ENCODE measurements at places on chromosomes 7 and 10.

GRCh38 chr7:123231021-123232000 is 31.5 kb upstream of the SLC13A1 start:
- DNase-seq = peak; percentile 5

DNA sequence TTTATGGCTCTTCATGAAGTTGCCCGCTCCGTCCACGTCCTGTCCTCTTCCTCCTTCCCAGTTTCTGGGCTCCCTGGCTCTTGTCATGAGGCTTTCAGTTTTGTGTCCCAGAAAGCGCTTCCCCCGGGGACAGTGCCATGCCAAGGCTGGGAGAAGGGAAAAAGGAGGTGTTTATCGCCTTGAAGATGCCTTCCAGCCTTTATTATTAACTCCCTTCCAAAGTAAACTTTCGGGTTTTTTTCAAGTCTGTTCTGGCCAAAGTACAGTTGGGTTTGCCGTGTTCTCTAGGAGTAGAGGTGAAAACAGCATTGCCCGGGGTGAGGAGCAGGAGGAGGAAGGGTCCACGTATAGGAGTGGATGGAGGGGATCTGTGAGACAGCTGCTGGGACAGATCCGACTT is 117.2 kb downstream of the CUX1 start:
- peak; percentile 37 for DNase-seq

GRCh38 chr10:73039635-73040034 is 57.0 kb downstream of the P4HA1 start:
- DNase-seq = peak; percentile 77

GRCh38 chr7:47302560-47302959 is 279.4 kb downstream of the TNS3 start:
- DNase-seq = no peak

- DNase-seq = no peak
Measured at GRCh38 chr7:10767771-10768170, 205.9 kb upstream of the PHF14 start.

- no peak for DNase-seq
Measured at GRCh38 chr7:87604264-87604663, 3.6 kb upstream of the ABCB1 start.

- peak; percentile 20 for DNase-seq
Measured at GRCh38 chr10:11828682-11829284, 5.6 kb downstream of the PROSER2 start.

DNA sequence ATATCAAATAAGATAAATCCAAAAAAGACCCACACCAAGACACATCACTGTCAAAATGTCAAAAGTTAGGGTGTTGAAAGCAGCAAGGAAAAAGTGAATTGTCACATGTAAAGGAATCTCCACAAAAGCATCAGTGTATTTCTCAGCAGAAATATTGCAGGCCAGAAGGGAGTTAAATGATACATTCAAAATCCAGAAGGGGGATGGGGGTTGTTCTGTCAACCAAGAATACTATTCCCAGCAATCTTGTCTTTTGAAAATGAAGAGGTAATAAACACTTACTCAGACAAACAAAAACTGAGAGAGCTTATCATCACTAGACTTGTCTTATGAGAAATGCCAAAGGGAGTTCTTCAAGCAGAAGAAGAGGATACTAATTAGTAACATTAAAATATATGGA is 191.1 kb upstream of the NOBOX start:
- no peak for DNase-seq

- no peak for DNase-seq
Measured at GRCh38 chr10:130189608-130190054, 53.4 kb downstream of the GLRX3 start.

- no peak for DNase-seq
Measured at GRCh38 chr7:41788556-41788955, 85.7 kb upstream of the INHBA start.

DNA sequence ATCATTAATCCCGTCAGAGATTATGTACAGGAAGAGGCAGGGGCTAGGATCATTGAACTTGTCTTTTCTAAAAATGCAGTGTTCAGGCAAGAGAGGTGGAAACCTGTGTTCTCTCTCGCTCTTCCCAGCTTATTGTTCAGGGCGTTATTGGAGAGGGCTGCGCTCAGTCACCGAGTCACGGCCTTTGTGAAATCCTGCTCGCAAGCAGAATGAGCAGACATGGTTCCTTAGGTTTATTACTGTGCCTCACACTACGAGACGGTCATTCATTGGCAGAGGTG is 631 bp upstream of the PRKRIP1 start:
- DNase-seq = no peak

GRCh38 chr10:72328829-72329204 is 25.9 kb downstream of the DNAJB12 start:
- DNase-seq = no peak

DNA sequence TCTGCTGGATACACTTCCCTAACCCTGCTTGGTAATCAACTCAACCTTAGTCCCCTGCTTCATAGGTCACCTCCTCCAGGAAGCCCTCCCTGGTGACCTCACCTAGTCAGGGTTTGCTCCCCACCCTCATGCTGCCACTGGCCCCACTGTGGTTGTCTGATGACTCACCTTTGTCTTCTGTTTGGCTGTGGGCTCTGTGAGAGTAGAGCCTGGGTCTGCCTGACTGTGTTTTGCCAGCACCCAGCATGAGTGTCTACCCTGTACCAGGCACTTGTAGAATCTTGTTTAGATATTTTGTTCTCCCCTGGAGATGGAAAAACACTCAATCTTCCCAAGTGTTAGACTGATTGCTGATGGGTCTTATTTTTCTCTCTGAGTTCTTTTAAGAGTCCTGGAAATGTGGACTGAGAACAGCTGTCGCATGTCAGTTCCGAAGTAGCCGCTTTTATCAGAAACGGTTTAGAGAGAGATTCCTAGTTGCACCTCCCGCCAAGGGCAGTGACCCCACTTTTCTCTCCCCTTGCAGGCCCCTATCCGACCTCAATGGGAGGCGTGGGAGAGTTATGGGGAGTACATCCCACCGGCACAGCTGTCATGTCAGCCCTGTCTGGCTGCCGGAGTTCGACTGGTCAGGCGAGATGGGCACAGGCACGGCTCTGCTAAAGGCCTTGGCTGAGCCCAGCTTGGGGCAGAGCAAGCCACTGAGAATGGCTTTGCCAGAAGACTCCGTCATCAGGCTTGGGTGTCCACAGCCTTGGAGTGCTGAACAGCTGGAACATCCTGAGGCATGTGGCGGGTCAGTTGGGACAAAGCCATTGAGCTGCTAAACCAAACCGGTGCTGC is 134.3 kb downstream of the GRK5 start:
- peak; percentile 86 for DNase-seq

DNA sequence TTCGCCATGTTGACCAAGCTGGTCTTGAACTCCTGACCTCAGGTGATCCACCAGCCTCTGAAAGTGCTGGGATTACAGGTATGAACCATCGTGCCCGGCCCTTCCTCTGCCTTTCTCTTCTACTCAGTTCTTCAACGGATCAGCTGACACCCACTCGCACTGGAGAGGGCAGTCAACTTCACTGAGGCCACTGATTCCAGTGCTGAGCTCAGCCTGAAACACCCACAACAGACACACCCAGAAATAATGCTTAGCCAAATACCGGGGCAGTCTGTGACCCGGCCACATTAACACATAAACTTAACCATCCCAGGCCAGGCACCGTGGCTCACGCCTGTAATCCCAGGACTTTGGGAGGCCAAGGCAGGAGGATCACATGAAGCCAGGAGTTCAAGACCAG is 119.3 kb upstream of the CHST15 start:
- DNase-seq = no peak

GRCh38 chr10:121583258-121583657 is 15.0 kb downstream of the FGFR2 start:
- DNase-seq = no peak

GRCh38 chr7:135801877-135802276 is 53.3 kb upstream of the FAM180A start:
- no peak for DNase-seq

DNA sequence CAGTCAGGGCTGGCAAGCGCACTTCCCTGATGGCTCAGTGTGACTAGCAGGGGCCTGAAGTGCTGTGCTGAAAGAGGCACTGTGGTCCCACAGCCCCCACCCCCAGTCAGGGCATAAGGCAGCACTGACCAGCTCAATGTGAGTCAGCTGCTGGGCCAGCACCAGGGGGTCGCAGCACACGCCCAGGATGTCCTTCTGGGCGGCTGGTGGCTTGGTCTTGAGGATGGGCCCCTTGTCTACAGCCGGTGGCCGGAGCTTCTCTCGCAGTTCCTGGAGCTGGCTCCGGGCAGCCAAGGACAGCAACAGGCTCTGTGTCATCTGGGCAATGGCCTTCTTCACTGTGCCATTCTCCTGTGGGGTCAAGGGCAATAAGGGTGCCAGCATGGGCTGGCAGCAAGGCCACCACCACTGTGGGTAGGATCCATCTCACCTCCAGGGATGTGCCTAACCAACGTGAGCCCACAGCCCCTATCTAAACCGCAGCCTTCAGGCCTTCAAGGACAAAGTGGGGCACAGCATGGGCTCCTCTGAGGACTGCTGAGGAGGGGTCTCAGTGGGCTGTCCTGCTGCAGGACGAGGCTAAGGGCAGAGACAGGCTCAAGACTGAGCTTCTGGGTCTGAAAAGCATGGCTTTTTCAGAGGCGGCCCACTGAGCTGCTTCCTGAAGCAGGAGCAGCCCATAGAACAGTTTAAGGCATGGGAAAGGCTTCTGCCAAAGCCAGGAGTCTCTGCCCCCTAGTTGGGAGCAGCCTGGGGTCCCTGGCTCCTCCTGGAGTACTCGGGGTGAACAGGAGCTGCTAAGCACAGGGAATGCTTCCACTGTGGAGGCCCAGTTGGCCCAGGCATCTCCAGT is 62.5 kb downstream of the CSGALNACT2 start:
- DNase-seq = no peak

GRCh38 chr10:113006656-113007342 is 56.8 kb downstream of the TCF7L2 start:
- DNase-seq = no peak

DNA sequence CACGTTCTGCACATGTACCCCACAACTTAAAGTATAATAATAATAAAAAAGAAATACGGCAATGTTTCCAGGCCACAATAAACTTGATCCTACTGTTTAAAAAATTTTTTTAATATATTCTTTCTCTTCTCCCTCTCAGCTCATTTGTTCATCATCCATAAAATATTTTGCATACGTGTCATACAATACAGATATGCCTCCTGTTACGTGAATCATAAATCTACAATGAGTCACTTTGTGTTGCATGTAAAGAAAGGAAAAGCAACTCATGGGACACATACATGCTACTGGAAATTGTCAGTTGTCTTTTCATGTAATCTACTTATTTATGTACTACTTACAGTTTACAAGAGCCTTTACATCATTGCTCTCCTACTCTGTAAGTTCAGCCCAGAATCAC is 1.1 kb upstream of the TECTB start:
- DNase-seq = no peak

DNA sequence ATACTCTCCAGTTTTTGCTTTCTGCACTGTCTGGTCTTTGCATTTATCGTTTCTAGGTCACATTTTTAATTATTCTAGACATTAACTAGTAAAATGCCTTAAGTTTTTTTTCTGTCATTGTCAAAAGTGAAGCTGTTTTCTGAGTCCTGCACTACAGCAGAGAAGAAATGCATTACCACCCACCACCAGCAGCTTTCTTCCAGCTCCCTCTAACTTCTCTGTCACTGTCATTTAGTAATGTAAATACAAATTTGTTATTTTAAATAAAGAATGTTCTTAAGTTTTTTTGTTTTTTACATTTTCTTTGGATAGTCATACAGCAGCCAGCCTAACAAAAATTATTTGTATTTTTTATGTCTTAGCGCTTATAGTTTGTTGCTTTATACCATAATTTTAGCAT is 18.8 kb downstream of the PTPRZ1 start:
- no peak for DNase-seq

- DNase-seq = no peak
Measured at GRCh38 chr10:120012131-120012400, 119.5 kb downstream of the SEC23IP start.

GRCh38 chr10:24821986-24822385 is 98.3 kb upstream of the ARHGAP21 start:
- peak; percentile 21 for DNase-seq

- no peak for DNase-seq
Measured at GRCh38 chr10:71252220-71252619, 39.9 kb downstream of the UNC5B start.

DNA sequence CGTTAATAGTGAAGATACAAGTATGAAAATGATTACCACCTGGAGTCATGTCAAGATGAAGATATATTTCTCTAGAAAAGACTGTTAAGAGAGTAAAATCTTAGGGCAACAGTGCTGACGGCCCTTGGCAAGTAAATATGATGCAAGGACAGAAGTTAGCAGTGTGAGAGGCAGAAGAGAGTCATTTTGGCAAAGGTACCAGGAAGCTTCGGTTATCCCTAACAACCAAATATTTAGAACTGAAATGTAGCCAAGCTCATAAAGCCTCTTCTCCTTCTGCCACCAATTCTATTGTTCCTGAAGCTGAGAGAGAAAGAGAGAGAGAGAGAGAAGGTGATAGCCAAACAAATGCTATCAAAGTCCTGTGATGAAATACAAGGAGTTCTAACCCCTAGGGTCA is 109.6 kb downstream of the MACC1 start:
- DNase-seq = no peak

DNA sequence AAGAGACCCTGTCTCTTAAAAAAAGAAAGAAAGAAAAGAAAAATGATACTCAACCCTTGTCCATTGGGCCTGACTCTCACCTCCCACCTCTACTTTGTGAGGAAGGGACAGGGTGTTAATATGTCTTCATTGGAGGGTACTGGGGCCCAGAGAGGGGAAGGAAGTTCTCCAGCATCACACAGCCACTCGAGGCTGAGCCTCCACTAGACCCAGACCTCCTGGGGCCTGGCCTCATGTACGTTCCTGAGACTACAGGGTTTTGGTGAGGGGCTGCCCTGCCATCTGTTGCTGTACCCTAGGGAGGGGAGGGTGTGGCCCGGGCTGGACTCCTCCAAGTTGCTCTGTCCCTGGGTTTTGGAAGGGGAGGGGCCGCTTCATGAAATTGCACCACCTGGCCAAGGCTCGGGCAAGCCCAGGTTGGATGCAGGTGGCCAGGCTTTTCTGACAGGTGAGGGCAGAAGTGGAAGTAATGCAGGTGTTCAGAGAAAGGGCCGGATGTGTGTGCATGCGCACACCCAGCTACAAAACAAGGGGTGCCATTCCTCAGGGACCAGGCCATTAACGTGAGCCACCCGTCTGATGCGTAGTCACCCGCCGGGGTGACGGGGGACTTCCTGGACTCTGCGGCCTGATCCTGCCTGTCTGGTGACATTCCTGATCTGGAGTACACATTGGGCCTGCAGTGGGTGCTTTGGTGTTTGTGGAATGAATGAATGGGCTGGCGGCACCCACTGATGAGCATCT is 21.7 kb downstream of the GTF2IRD1 start:
- no peak for DNase-seq

GRCh38 chr10:3595736-3596135 is 189.3 kb downstream of the KLF6 start:
- peak; percentile 86 for DNase-seq

Measured in fibroblast of villous mesenchyme (primary cell).